ENCODE measurements at places on chromosomes 1 and 21.

DNA sequence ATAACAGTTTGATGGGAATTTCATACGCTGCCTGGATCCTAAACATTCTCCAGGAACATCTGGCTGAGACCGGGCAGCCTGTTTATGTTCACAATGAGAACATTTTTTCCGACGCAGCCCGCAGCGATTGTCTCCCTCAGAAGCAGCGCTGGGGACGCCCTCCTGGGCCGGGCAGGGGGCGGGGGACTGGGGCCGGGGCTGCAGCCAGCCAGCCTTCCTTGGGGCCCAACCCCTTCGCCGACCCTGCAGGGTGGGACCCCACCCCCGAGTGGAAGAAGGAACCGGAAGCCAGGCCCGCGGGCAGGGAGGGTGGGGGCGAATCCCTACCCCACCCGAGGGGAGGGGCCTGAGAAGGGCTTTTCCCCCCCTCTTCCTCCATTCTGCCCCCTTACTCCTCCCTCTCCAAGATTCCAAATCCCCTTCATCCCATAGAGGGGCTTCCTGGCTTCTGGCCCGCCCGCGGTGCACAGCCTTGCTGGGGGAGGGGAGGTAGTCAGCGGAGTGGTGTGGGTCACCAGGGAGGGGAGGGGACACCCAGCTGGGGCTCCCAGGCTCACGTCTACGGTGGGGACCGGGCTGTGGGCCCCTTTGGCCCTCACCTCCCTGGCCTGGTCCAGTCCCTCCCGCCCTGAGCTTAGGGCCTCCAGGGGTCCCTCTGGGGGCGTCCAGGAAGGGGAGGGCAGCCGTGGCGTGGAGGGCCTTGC lies 60.6 kb downstream of the WNT9A start:
- DNase-seq: peak; percentile 31

- DNase-seq: no peak
Observed at GRCh38 chr1:95583661-95584210, 349.7 kb downstream of the RWDD3 start.

DNA sequence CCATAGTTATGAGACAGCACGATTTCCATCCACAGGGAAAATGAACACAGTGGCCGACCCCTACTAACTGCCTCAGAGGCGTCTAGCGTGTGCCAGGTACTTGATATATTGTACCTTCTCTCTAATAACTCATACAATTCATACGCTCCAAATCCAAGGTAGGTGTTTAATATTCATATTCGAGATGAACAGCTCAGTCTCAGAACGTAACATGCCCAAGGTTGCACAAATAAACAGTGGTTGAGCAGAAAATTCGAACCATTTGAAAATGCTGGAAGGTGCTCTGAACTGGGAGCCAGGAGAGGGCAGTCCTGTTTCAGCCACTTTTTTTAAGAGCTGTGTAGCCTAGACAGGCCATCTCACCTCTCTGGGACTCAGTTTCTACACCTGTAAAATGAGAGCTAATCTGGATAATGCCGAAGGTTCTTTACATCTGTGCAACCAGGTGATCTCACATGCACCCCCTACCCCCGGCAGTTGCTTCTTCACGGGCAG lies 7.9 kb downstream of the SLC45A3 start:
- no peak for DNase-seq

GRCh38 chr1:27129225-27129624 lies 25.7 kb downstream of the SLC9A1 start:
- no peak for DNase-seq

DNA sequence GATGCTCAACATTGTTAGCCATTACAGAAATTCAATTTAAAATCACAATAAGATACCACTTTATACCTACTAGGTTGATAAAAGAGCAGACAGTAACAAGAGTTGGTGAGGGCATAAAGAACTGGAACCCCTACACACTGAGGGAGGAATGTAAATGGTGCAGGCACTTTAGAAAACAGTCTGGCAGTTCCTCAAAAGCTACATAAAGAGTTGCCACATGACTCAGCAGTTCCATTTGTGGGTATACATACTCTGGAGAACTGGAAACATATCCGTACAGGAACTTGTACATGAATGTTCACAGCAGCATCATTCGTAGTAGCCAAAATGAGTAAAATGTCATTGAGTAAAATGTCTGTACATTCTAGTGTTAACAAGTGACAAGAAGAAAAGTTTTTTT lies 17.0 kb downstream of the NSL1 start:
- DNase-seq: no peak

GRCh38 chr1:73673971-73674370 lies 524.0 kb downstream of the LRRIQ3 start:
- no peak for DNase-seq

DNA sequence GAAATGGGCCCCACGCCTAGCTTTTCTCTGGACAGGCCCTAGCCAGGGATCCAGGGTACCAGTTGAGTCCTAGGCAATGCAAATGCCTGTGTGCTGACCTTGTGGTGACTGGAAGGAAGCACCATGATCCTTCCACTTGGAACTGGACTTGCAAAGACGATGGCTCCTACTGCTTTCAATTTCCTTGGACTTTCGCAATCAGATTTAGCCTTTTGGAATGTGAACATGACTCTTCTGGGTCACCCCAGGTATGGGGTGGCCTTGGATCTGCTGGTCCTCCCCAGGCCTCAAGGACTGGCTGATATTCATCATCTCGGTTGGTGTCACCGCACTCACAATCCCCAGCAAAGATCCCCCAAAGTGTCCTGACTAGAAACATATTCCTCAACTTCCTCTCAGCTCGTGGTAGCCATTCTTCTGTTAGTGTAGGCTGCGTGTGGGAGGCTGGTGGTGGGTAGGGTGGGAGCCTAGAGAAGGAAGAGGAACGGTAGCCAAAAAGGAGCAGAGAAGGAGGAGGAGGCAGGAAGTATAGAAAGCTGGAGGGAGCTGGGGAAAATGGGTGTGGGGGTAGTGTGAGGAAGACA lies 130.5 kb downstream of the PPIAL4G start:
- DNase-seq: no peak

DNA sequence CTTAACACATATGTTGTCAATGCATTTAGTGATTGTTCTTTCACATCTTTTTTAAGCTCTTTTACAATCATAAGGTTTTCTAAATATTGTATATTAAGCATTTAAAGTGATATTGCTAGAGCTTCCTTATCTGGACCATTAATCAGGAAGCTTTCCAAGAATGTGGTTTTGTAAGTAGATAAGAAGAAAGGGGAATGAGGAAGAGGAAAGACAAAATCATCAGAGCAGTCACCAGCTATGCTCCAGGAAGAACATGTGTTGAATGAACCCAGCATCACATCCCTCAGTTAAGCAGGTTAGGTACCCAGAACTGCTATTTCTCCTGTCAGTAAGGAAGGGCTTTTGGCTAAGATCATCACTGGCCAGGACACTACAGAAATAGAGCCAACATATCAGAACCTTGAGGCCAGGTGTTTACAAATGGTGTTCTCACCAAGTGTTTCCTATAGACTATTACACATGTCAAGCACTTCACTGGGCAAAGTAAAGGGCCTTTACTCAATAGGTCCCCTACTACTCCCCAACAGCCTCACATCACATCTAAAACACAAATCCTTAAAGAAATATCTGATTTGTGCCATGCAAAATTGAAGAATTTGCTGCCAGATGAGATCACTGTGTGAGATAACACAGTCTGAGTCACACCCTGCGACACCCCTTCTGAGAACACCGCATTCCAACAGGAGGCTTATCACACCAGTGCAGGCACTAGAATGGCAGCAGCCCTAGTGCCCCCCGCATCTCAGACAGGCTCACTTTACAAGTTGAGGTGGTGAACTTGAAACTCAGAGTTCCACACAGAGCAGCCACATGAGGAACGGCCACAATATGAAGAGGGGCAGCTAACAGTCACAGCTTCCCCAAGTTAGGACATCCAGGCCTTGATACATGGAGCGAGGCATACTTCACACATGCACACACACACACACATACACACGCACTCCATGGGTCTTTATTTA lies 1.8 kb upstream of the SPRR2A start:
- no peak for DNase-seq

DNA sequence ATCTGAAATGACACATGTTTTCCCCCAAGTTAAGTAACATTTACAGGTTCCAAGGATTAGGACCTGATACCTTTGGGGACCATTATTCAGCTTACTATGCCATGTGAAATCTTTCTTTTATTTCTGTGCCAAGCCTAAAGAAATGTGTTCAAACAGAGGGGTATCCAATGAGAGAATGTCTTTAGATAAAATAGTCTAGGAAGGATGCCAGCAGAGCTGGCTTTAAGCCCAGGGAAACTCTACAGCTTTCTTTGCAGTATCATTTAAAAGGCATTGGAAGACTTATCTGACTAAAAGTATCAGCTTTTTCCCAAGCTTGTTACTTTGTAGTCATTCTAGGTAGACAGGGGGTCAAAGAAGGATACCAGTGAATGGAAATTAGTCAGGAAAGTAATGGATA lies 860.4 kb downstream of the PLA2G4A start:
- no peak for DNase-seq

DNA sequence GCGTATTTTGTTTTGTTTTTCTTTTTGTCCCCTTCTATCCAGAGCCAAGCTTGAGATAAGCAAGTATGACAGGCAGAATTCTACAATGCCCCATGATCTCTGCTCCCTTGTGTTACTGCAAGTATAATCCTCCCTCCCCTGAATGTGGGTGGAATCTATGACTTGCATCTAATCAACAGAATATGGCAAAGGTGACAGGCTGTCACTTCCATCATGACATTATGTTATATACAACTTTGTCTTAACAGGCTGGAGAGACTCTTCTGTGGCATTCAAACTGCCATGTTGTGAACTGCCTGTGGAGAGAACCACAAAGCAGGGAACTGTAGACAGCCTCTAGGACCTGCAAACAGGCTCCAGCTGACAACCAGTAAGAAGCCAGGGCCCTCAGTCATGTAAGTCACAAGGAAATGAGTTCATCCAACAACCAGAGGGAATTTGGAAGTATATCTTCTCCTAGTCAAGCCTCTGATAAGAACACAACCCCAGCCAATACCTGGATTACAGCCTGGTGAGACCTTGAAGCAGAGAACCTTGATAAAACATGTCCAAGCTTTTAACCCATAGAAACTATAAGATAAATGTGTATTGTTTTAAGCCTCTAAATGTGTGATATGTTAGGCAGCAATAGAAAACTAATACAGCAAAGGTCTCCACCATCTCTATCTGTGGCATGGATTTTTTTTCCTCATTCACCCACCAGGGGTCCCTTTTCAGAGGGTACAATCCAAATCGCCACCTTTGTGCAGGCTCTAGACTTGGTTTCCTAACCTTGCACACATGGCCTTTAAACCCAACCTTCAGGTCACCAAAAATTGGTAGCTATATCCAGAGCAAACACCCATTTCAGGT lies 5.7 kb upstream of the C1orf162 start:
- no peak for DNase-seq

DNA sequence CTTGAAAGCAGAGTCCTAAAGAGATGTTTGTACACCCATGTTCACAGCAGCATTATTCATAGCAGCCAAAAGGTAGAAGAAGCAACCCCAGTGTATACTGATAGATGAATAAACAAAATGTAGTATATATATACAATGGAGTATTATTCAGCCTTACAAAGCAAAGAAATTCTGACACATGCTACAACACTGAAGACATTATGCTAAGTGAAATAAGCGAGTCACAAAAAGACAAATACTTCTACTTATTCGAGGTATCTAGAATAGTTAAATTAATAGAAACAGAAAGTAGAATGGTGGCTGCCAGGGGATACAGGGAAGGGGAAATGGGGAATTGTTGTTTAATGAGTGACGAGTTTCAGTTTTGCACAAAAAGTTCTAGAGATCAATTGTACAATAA lies 23.5 kb downstream of the COP1 start:
- DNase-seq: no peak

DNA sequence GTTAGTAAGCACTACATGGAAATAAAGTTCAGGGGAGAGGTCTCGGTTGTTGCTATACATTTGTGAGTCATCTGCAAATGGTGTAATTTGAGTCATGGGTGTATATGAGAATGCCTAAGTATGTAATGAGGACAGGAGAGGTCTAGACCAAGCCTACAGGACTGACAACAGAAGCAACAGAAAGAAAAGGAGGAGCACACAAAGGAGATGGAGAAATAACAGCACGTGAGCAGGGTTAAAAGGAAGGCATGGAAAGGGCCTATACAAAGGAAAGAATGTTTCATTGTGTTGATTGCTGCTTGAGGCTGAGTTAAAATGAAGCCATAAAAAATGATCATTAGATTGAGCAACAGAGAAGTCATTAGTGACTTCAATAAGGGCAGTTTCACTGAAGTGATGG lies 28.0 kb upstream of the PRKAA2 start:
- no peak for DNase-seq

- DNase-seq: no peak
Observed at GRCh38 chr1:77406661-77407060, 124.8 kb downstream of the AK5 start.

GRCh38 chr1:209403921-209404320 lies 179.6 kb upstream of the CAMK1G start:
- no peak for DNase-seq

DNA sequence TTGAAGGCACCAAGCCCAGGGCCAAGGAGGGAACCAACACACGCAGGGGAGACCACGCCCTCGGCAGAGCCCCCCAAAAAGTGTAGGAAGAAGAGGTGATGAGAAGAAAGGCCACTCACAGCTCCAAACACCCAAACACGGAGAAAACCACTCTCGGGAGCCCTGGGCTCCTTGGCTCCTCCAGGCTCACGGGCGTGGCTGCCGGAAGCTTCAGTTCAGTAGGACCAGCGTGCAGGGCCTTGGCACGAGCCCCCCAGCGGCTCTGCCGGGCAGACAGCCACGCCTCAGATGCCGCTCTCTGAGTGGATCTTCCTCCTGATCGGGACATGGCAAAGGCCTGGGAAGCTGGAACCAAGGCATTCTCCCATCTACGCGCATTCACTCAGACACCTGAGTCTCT lies 94.0 kb downstream of the NPHP4 start:
- DNase-seq: no peak

GRCh38 chr1:54998677-54999076 lies at the start of gene BSND:
BSND (plus strand) TSS chr1:54998933; CDS start chr1:54999187, 254 bp downstream.
- no peak for DNase-seq

- no peak for DNase-seq
Observed at GRCh38 chr1:206835186-206835585, 30.2 kb upstream of the IL20 start.

- no peak for DNase-seq
Observed at GRCh38 chr1:50720457-50721053, 239.5 kb downstream of the FAF1 start.

DNA sequence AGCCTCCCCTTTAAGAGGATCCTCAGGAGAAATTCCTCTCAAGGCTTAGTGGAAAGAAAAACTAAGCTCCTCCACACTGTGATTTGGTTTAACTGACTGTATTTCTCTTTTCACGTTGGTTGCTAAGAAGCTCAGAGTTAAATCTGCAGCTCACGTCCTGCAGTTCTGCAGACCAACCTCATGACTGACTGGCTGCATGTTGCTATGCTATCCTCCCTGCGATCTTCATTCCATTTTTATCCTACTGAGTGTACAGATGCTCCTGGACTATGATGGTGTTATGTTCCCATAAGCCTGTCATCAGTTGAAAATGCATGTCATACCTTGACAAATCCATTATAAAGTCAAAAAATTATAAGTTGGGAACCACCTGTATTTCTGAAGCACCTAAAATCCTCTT lies 34.6 kb downstream of the FAM163A start:
- no peak for DNase-seq

All from activated effector memory CD4-positive, alpha-beta T cell treated with Interleukin-2 at 50 U/mL for 16 hours (primary cell).